Endodermal cell (in vitro differentiated cells): ENCODE measurements at places on chromosomes 7 and 10. TPM values are rescaled to one million over a fixed set of nuclear protein-coding genes. Genes with fewer than 3 reads are reported as not detected.

DNA sequence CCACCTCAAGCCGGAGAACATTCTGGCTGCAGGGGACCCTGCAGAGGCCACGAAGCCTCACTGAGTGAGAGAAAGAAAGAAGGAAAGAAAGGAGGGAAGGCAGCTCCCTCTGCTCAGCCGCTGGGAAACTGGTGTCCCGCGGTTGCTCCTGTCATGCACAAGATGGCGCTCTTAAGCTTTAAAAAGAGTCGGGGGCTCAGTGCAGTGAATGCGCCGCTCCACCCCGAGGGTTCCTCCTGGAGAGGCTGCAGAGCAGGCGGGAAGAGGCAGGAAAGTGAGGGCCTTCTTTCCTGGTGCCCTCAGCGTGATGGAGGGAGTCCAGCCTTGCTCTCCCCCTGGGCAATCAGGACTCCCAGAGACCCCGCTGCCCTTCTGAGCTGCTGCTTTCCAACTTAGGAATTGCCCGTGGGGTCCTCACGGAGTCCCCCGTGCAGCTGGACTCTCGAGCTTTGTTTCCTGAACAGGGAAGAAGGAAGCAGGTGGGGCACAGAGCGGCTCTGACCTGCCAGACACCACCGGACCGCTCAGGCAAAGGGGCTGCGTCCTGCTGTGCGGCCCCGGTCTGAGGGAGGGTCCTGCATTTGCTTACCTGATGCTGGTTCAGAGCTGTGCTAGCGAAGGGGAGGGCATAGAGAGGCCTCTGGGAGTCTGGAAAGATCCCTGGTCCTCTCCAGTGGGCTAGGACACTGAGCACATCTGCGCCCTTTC lies 141.9 kb upstream of the MKI67 start:
- H3K4me3 ChIP-seq, result no peak overlapping the region
- no peaks in the 10 kb centered on the region for H3K36me3 ChIP-seq
- peaks cover under 1% of the 10 kb centered on the region for H3K4me1 ChIP-seq
- DNase-seq, result peak; percentile 94
- no peaks in the 10 kb centered on the region for H3K27me3 ChIP-seq
- no peak overlapping the region for H3K27ac ChIP-seq

GRCh38 chr10:48231178-48231577 lies 43.3 kb downstream of the FRMPD2 start:
- no peak for DNase-seq
- H3K4me1 ChIP-seq, result no peaks in the 10 kb centered on the region
- no peaks in the 10 kb centered on the region for H3K27me3 ChIP-seq
- H3K27ac ChIP-seq, result no peak overlapping the region

DNA sequence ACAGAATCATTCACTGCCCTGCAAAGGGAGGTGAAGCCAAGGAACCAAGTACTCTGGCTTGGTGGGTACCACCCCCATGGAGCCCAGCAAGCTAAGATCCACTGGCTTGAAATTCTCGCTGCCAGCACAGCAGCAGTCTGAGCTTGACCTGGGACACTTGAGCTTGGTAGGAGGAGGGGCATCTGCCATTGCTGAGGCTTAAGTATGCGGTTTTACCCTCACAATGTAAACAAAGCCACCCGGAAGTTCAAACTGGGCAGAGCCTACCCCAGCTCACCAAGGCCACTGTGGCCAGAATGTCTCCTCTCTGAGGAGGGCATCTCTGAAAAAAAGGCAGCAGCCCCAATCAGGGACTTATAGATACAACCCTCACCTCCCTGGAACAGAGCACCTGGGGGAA lies 1050.0 kb upstream of the GHITM start:
- no peaks in the 10 kb centered on the region for H3K27me3 ChIP-seq
- peak; percentile 46 for DNase-seq
- no peak overlapping the region for H3K27ac ChIP-seq

Gene C10orf143
- 1.9 to 3.5 TPM (median 2.3 TPM) in 3 replicates for total RNA-seq

- H3K4me1 ChIP-seq, result peaks cover 5% of the 10 kb centered on the region
- H3K4me3 ChIP-seq, result no peak overlapping the region
- H3K36me3 ChIP-seq, result no peaks in the 10 kb centered on the region
- DNase-seq, result peak; percentile 44
- H3K27me3 ChIP-seq, result peaks cover 27% of the 10 kb centered on the region
- no peak overlapping the region for H3K27ac ChIP-seq
Observed at GRCh38 chr7:150339409-150339809, 2.0 kb downstream of the RARRES2 start.

DNA sequence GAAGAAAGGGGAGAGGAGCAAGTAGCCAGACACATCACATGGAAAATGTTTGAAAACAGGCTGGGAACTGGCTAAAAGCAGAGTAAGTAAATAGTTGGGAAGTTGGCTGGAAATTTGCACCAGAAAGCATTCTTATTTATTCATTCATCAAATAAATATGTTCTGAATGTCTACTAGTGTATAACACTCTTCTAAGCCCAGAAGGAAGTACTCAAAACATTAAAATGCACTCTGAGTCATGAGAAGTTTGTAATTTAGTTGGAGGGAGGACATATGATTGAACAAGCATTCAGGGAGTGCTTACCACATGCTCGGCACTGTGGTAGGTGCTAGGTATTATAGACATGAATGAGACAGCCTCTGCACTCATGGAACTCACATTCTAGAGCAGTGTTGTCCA lies 37.0 kb upstream of the CNNM1 start:
- no peaks in the 10 kb centered on the region for H3K4me1 ChIP-seq
- no peak overlapping the region for H3K27ac ChIP-seq
- H3K27me3 ChIP-seq, result no peaks in the 10 kb centered on the region
- H3K36me3 ChIP-seq, result no peaks in the 10 kb centered on the region
